Lower leg skin (tissue), 4 donors: ENCODE measurements at places on chromosomes 2 and 18.

- no peak for DNase-seq
These were observed 95.7 kb upstream of the EPC2 start for GRCh38 chr2:148548716-148549400.

GRCh38 chr18:64165906-64166305 lies 17.0 kb upstream of the LINC00305 start:
- no peak for DNase-seq

DNA sequence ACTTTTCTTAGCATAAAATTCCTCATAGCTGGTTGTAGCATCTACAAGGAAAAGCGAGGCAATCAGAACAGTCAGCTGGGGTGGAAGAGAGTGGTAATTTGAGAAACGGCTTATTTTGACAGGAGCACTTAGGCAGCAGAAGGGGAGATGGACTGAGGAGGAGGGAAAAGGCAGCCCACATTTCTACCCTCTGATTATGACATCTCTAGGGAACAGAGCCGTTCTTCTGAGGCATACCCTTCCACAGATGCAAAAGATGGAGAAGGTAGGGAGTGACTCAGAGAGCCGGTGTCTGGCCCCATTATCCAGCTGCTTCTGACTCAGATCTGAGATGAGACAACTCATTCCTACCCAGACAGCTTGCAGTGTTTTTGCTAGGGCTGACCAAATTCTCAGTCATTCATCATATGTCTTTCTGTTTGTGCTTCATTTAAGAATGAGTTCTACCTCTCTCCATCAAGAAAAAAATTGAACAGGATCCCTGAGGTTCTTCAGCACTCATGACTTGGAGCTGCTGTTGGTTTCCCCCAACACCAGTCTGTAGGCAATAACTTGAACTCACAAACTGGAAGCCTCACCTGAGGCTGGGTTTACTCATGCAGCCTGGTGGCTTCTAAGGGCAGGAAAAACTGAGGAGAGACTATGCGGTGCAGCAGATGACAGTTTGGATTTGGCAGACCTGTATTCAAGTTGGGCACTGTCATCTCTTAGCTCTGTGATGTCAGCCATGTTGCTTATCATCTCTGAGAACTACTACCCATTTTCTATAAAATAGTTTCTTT lies 15.9 kb upstream of the SEC11C start:
- DNase-seq: no peak

- no peak for DNase-seq
These were observed 8.0 kb downstream of the COX5B start for GRCh38 chr2:97653874-97654273.

- peak; percentile 67 for DNase-seq
These were observed 26.9 kb upstream of the TNS1 start for GRCh38 chr2:218029366-218030360.

- DNase-seq: no peak
These were observed 11.5 kb upstream of the MBP start for GRCh38 chr18:77144046-77144445.

DNA sequence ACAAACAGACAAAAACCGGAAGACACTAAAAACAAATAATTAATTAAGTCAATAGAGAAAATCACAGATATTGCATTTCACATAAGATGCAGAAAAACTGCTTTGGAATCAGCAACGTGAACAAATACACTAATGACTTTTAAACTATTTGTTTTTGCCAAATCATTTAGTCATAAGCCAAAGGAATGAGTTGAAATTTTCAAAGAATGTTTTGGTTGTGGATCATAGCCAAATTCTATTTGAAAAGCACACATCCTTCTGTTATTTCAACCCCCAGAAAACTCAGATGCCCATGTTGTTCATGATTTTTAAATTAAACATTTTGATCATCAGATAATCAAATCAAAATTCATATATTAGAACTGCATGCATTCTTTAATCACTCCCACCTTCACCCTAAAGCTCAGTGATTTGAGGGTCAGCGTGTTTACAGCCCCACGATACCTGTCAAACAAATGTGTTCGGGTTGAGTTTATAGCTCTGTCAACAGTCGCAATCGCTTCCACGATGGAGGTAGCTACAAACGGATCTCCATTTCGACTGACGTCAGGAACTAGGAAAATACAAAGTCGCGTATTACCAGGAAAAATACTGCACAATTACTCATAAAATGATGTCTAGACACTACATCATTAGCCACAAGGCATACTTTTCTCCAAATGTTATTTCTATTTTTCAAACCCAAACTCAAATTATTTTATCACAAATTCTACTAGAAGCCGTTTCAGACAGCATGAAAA lies 90.2 kb downstream of the PXDN start:
- no peak for DNase-seq

GRCh38 chr2:82993609-82994008 lies 1465.5 kb downstream of the SUCLG1 start:
- DNase-seq: no peak
